Uterus (tissue), 4 donors: ENCODE measurements at places on chromosomes 5 and 9. TPM values are rescaled to one million over a fixed set of nuclear protein-coding genes. Genes with fewer than 3 reads are reported as not detected.

ZDHHC11 gene
- total RNA-seq, result 8.2 TPM

- H3K27me3 ChIP-seq, result no peaks in the 10 kb centered on the region
- no peak overlapping the region for H3K27ac ChIP-seq
- DNase-seq, result no peak
- no peaks in the 10 kb centered on the region for H3K36me3 ChIP-seq
- no peaks in the 10 kb centered on the region for H3K4me1 ChIP-seq
Measured at GRCh38 chr5:171724468-171725204, 61.0 kb upstream of the SMIM23 start.

DNA sequence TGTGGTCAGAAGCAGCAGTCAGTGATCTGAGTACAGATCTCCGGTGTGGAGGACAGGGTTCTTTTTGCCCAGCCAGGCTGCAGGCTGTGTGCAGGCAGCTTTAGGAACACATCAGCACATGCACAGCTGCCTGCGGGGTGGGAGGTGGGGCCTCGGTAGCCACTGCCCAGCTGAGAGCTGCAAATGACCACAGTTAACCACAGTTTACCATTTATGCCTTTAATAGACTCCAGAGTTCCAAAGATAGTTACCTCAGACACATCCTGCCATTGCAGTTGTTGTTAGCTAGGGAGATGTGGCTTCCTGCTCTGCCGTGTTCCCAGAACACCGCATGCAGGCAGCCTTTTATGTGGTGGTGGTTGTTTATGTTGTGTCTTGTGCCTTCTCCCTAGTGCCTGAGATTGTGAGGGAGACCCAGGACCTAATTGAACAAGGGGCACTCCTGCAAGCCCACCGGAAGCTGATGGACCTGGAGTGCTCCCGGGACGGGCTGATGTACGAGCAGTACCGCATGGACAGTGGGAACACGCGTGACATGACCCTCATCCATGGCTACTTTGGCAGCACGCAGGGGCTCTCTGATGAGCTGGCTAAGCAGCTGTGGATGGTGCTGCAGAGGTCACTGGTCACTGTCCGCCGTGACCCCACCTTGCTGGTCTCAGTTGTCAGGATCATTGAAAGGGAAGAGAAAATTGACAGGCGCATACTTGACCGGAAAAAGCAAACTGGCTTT is 10.2 kb downstream of the EXOC3 start:
- H3K4me3 ChIP-seq, result no peak overlapping the region
- no peaks in the 10 kb centered on the region for H3K27me3 ChIP-seq
- H3K36me3 ChIP-seq, result no peaks in the 10 kb centered on the region
- no peaks in the 10 kb centered on the region for H3K4me1 ChIP-seq
- no peak overlapping the region for H3K27ac ChIP-seq

DNA sequence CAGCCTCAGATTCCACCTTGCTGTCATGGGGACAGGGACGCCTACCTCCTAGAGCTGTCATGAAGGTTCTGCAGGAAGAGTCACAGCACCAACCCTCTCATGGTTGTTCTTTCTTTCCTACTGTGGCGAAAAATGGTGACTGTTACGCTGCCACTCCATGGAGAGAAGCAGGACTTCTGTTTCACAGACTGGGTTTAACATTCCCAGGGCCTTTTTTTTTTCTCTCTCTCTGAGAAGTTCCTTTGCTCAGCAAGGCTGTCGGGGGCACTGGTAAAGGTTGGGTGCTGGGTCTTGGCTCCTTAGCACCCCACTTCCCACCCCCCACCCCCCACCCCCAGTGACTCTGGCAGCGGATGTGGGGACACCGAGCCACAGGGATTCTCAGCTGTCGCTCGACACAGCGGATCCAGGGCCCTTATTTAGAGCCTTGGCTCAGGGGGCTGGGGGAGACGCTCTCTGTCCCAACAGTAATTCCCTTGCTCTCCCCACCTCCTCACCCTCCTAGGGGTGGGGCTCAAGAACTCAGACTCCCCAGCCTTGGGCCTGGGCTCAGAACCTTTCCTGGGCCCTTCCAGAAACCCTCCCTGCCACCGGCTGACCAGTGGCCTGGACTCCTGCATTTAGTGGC is 34.4 kb downstream of the DUSP1 start:
- DNase-seq, result no peak
- no peak overlapping the region for H3K27ac ChIP-seq
- H3K4me1 ChIP-seq, result peaks cover 5% of the 10 kb centered on the region
- H3K4me3 ChIP-seq, result no peak overlapping the region
- no peaks in the 10 kb centered on the region for H3K36me3 ChIP-seq
- H3K27me3 ChIP-seq, result no peaks in the 10 kb centered on the region

- no peak overlapping the region for H3K27ac ChIP-seq
- H3K36me3 ChIP-seq, result no peaks in the 10 kb centered on the region
- H3K27me3 ChIP-seq, result no peaks in the 10 kb centered on the region
- no peak overlapping the region for H3K4me3 ChIP-seq
Measured at GRCh38 chr9:119366909-119367682, 2.1 kb downstream of the BRINP1 start.
